ENCODE measurements at places on chromosomes 4 and X.

GRCh38 chr4:85408301-85408700, 66.6 kb upstream of the ARHGAP24 start:
- DNase-seq, result no peak

DNA sequence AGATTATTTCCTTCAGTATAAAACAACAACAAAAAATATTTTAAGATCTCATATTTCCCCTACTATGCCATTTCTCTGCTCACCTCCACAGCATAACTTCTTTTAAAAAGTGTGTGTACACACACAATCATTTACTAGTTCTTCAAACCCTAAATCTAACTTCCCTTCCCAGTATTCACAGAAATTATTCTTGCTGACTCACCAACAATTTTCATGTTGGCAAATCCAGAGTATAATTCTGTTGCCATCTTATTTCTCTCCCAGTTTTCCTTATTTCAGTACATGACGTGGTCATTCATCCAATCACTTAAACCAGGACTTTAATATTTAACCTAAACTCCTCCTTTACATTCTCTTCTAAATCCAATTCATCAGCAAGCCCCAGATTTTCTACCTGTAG, 11.4 kb upstream of the RAP1GDS1 start:
- no peak for DNase-seq

- DNase-seq, result no peak
These were observed 499.6 kb downstream of the ACTRT1 start for GRCh38 chrX:127552571-127552970.

- peak; percentile 10 for DNase-seq
These were observed 1.8 kb upstream of the GABRQ start for GRCh38 chrX:152635941-152636340.

Measured in HuH-7.5 (cell line).